ENCODE measurements at places on chromosomes 11 and 22.

- DNase-seq = no peak
Observed at GRCh38 chr11:111935317-111936039, 1.7 kb upstream of the DIXDC1 start.

DNA sequence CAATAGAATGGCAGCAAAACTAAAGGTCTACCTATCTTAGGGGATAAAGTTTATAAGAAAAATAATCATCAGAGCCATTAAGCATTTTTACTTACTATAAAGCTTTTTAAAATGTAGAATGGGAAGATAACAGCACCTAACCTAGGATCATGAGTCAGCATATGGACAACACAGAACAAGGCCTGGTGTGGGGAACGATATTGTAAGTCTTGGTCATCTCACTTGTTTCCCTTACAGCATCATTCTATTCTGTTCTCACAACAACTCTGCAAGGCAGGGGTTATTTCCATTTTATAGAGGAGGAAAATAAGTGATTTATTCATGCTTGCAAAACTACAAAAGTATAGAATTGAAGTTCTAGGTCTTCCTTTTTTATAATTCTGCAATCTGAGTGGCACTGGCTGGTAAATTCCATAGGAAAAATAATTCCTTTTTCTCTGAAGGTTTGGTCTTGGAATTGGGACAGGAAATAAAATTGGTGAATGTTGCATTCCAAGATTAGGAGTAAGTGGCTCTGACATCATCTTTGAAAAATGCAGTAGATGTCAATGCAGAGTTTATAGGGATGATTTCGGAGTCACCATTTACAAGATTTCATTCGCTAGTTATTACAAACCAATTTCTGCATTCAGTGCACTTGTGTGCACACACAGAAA is 423.0 kb downstream of the DYNC2H1 start:
- no peak for DNase-seq

DNA sequence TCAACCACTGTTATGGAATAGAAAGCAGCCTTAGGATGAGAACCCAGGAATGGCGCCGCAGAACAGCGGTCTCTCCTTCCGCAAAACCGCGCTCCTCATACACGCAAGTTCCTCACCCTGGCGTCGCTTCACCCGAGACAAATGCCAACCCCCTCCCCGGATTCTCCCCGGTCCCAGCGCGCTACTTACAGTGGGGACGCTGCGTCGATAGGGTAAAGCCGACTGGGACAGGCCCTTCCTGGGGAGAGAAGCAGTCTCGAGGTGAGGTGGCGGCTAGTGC is 287 bp downstream of the RPS13 start:
- DNase-seq = no peak

DNA sequence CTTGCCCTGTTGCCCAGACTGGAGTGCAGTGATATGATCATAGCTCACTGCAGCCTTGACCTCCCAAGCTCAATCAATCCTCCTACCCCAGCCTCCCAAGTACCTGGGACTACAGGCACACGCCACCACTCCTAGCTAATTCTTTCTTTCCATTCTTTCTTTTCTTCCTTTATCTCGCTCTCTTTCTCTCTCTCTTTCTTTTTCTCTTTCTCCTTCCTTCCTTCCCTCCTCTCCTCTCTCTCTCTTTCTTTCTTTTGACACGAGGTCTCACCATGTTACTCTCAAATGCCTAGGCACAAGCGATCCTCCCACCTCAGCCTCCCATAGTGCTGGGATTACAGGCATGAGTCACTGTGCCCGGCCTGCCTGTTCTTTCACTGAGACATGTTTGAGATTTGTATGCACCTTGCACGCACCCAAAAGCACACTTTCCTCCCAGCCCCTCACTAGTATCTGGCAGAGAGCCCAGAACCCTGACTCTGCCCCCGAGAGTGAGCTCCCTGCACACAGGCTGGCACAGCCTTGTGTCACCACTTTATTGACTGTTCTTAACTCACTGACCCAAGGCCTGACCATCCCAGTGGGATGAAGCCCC is 56.8 kb downstream of the CD6 start:
- peak; percentile 57 for DNase-seq

DNA sequence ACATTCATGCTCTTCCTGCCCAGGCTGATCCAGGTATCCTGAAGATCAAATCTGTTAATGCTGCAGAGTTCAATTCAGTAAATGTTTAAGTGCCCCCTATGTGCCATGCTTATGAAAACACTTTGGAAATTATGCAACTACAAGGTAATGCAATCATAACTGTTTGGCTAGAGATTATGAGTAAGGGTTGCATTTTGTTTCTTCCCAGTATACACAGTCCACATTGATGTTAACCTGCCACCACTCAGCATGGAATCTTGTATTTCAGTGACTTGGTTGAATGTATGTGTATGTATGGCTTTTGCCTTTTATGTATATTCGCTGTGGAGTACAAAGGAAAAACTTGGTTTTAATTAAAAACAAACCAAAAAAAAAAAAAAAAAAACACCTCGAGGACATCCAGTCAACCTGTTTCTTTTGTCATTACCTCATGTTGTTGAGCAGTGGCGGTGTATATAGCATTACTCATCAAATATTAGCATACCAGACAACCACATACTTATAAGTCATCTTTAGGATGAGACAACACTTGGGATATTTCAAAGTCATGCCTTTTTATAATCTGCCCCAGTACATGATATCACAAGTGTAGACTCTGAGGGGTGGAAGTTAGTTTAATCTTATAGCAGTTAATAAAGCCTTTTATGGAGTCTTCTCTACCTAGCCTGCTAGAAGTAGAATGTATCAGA is 86.1 kb upstream of the HORMAD2 start:
- no peak for DNase-seq

DNA sequence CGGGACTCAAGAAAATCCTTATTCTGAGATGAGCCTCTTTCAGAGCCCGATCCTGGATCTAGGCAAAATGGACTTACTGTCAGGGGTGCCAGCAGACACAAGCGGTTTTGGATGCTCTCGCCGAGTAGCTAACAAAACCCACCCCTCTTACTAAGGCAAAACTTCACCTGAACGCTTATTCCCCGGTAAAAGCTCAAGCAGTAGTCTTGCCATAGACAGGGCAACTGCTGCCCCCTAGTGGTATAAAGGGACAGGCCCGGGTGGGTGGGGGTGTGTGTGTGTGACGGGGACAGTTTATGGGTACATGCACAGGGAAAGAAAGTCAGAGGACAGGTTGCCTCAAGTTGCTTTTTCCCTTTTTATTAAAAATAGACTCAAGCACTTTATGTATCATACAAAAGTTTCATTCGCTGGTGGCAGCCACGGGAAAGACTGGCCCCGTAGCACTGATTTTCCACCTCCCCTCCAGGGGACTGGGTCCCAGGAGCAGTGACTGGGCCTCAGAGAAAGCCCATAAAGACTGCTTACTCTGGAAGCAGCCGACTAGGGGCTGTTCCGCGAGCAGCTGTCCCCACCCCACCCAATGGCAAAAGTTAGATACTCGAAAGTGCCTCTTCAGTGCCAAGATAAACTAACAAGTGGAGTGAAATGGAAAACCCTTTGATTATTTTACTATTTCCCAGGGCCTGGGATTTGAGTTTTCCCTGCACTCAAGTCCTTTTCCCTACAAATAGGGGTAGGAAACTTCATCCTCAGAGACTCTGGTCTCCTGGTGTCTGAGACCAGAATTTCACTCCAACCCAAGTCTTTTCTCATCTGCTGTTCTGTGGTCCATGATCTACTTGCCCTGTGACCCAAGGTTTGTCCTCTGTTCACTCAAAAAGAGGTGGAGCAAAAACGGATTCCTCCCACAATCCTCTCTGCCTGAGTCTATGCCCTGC is 4.7 kb downstream of the YPEL4 start:
- peak; percentile 88 for DNase-seq

GRCh38 chr11:70230151-70230839 is 27.2 kb downstream of the FADD start:
- DNase-seq = no peak

DNA sequence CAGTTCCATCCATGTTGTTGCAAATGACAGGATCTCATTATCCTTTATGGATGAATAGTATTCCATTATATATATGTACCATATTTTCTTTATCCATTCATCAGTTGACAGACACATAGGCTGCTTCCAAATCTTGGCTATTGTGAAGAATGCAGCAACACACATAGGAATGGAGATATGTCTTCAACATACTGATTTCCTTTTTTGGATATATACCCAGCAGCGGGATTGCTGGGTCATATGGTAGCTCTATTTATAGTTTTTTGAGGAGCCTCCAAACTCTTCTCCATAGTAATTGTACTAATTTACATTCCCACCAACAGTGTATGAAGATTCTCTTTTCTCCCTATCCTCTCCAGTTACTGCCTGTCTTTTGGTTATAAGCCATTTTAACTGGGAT is 383.9 kb upstream of the CHORDC1 start:
- no peak for DNase-seq

DNA sequence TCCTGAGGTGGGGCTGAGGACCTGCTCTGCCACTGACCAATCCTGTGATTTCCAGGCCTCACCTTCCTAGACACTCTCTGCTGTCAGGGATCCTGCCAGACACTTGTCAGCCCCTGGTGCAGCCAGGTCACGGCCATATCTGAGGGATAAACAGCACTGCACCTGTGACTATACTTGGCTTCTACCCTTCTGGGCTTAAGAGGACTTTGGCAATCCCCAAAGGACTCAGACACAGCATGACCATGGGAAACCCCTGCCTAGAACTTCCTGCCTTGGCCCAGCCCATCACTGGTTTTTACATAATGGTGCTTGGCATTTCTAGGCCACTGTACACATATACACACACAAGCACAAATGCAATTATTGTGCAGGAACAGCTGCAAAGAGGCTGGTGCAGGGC is 11.6 kb upstream of the OLFML1 start:
- DNase-seq = no peak

DNA sequence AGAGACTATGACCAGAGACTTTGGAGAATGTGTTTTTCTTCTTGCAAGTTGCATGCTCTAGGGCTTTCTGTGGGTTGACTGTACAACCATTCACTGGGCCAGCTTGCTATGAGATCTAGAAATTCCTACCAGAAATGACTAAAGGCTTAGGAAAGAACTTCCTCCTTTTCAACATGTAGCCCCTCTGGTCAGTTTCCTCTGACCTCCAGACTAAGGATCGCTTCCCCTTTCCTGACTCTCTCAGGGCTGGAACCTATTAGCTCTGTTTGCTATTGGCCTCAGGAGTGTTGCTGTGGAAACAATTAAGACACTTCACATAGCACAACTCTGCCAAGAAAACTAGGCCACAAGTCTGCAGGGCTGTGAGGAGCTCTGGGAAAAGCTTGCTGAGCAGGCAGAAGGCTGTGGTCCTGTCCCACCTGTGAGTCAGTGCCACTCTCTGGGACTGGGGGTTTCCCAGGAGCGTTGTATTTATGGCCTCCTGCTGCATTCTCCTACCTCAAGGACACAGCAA is 10.7 kb downstream of the CRY2 start:
- no peak for DNase-seq

GRCh38 chr22:46280999-46281623 is 13.3 kb downstream of the TTC38 start:
- DNase-seq = no peak

- DNase-seq = no peak
Observed at GRCh38 chr11:128739589-128739988, 45.7 kb downstream of the FLI1 start.

- DNase-seq = no peak
Observed at GRCh38 chr11:10311802-10312201, 6.9 kb downstream of the ADM start.

- no peak for DNase-seq
Observed at GRCh38 chr11:122852074-122852795, 13.9 kb downstream of the CRTAM start.

DNA sequence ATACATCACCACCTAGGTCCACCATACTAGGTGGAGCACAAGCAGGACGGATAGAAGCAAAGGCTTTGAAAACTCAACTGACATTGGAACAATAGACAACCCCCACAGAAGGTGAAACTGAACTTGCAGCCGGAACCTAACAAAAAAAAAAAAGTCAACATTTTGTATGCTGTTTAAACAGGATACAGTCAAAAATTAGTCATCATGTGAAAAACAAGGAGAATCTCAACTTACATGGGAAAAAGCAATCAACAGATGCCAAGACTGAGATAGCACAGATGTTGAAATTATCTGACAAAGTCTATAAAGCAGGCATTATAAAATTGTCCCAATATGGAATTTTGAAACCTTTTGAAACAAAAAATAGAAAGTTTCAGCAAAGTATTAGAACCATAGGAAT is 123.8 kb downstream of the RAB38 start:
- no peak for DNase-seq

DNA sequence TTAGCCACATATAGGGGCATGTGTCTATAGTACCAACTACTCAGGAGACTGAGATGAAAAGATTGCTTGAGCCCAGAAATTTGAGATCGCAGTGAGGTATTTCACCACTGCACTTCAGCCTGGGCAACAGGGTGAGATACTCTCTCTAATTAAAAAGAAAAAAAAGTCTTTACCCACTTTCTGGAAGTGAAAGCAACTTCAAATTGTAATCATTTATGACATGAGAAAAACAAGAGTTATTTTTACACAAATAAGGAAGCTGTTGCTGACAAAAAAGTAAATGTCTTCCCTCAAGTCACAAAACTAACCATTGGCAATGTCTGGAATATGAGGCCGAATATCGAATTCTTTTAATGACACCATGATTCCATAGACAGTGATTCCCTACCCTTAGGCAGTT is 71.4 kb downstream of the GLYATL1 start:
- DNase-seq = no peak

GRCh38 chr11:71429701-71430100 is 18.5 kb downstream of the DHCR7 start:
- DNase-seq = no peak

GRCh38 chr11:119427279-119427678 is 4.3 kb upstream of the THY1 start:
- DNase-seq = no peak

- DNase-seq = no peak
Observed at GRCh38 chr11:19853016-19853415, 140.4 kb downstream of the NAV2 start.

GRCh38 chr11:73365352-73366264 is 10.6 kb upstream of the RELT start:
- DNase-seq = no peak

DNA sequence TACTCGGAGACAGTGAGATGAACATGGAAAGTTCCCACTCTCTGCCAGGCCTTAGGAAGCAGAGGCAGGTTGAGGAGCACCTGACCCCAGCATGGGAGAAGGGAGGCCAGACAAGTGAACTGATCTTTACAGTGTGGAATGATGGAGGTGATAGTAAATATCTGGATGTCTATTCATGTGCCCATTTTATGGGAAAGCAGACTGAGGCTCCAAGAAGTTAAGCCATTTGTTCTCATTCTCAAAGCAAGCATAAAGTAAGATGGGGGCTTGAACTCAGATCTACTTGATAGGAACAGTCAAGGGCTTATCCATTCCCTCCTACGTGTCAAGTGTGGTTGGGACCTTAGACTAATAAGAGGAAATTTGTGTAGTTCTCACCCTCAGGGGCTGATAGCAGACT is 461.5 kb downstream of the MN1 start:
- no peak for DNase-seq

GRCh38 chr11:8613036-8613435 is 19.0 kb upstream of the STK33 start:
- no peak for DNase-seq

Measured in stimulated activated CD4-positive, alpha-beta T cell treated with anti-CD3 and anti-CD28 coated beads, TNF-alpha, amount 100 ng/mL, for 48 hours (primary cell).